ENCODE measurements at places on chromosomes 6 and 20.

- DNase-seq, result no peak
Measured at GRCh38 chr20:51766994-51767866, 960 bp downstream of the ATP9A start.

- DNase-seq, result no peak
Measured at GRCh38 chr6:101851911-101852310, 458.4 kb downstream of the GRIK2 start.

GRCh38 chr20:33769043-33769442, 37.2 kb downstream of the ZNF341 start:
- DNase-seq, result no peak

DNA sequence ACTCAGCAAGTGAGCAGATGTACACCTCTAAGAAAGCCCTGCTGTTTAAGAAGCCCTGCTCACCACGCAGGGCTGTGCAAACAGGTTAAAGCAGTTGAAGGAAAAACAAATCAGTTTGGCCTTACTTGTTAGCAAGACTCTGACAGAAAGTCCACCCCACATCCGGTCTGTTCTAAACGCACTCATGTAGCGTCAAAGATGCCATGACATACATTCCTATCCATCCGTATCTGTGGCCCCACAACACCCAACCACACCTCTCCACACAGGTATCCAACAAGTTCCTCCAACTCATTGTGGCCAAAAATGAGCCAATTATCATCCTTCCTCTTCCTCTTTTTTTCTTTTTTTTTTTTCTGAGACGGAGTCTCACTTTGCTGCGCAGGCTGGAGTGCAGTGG, 22.8 kb upstream of the RAB22A start:
- DNase-seq, result no peak

DNA sequence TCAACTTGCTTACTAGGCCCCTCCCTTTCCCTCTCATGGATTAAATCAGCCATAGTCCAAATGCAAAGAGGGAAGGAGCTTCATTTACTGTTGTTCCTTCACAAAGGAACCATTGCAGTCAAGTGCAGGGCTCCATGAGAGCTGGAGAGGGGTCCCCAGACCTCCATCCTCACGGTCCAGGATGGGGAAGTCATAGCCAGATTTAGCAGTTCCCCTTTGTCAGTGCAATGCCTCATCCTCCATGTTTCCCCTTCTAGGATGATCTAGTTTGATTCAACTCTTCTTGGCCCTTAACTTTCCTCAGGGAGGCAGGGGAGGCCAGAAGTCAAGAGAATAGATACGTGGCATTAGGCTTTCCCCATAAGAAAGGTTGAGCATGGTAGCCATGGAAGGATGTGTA, 66.5 kb upstream of the FUCA2 start:
- no peak for DNase-seq
